ENCODE measurements at places on chromosomes 5 and 9. TPM values are rescaled to one million over a fixed set of nuclear protein-coding genes. Genes with fewer than 3 reads are reported as not detected.

Gene TMEM174
- not detected for total RNA-seq

Gene PAX5
- 0.06 TPM for total RNA-seq

Gene SLC45A2
- total RNA-seq, result not detected

GRCh38 chr5:2511126-2511525, 240.4 kb downstream of the IRX2 start:
- DNase-seq, result no peak

Gene PDCD1LG2
- 3.6 TPM for total RNA-seq

- no peak for DNase-seq
These were observed 451.8 kb downstream of the RAB3C start for GRCh38 chr5:59034498-59035186.

DNA sequence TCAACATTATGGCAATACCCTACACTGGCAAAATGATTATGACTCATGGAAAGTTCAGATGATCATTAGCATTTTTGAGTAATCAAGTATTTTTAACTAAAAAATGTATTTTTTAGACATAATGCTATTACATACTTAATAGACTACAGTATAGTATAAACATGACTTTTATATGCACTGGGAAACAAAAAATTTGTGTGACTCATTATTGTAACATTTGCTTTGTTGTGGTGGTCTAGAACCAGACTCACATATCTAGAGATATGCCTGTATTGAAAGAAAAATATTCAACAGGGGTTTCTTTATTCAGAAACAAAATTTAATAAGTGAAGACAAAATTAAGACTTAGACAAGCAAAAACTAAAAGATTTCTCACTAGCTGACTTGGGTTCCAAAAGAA, 385.3 kb upstream of the RIOK2 start:
- no peak for DNase-seq

Gene SPATA31A7
- total RNA-seq, result not detected

DNA sequence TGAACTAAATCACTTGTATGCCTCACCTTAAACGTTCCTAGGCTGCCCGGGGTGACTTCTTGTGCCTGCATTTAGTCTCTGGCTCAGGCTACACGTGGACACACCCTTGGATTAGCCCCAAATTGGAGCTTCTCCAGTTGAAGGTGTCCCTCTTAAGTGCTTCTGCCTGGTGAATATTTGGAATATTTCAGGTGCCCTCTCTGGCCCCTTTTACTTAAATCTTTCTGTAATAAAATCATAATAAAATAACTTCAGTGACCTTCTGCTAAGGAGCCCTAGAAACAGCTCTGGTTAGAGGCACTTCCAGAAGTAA, 74.3 kb upstream of the KLF9 start:
- no peak for DNase-seq

- no peak for DNase-seq
These were observed 69.0 kb upstream of the OTULINL start for GRCh38 chr5:14512574-14512973.

Gene IFNA21
- not detected for total RNA-seq

DNA sequence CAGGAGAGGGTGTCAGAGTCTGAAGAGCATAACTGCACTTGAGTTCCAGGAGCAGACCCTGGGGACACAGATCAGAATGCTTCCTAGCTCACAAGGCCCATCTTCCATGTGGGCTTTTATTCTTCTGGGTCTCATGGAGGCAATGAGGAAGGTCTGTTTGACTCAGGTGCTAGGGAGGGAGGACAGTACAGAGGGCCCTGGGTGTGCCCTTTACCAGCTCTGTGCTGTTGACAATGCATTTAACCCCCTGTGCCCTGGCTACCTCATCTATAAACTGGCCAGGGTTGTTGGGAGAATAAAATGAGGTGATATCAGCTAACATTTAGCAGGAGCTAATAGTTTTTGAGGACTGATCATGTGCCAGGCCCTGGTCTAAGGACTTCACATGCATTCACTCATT, 318.0 kb downstream of the DMAC1 start:
- no peak for DNase-seq

- no peak for DNase-seq
These were observed 25.1 kb downstream of the MACROH2A1 start for GRCh38 chr5:135373736-135374515.

Gene FOXD4L6
- total RNA-seq, result not detected

- no peak for DNase-seq
These were observed 93.1 kb upstream of the NFIL3 start for GRCh38 chr9:91516777-91517176.

GRCh38 chr5:138909734-138910133, 34.6 kb upstream of the LRRTM2 start:
- no peak for DNase-seq

Measured in mesenteric fat pad (tissue), 1 donor.